T-cell (primary cell): ENCODE measurements at places on chromosomes 13 and 19. TPM values are rescaled to one million over a fixed set of nuclear protein-coding genes. Genes with fewer than 3 reads are reported as not detected.

ZNF836 gene
- total RNA-seq, result 34.0 TPM

DNA sequence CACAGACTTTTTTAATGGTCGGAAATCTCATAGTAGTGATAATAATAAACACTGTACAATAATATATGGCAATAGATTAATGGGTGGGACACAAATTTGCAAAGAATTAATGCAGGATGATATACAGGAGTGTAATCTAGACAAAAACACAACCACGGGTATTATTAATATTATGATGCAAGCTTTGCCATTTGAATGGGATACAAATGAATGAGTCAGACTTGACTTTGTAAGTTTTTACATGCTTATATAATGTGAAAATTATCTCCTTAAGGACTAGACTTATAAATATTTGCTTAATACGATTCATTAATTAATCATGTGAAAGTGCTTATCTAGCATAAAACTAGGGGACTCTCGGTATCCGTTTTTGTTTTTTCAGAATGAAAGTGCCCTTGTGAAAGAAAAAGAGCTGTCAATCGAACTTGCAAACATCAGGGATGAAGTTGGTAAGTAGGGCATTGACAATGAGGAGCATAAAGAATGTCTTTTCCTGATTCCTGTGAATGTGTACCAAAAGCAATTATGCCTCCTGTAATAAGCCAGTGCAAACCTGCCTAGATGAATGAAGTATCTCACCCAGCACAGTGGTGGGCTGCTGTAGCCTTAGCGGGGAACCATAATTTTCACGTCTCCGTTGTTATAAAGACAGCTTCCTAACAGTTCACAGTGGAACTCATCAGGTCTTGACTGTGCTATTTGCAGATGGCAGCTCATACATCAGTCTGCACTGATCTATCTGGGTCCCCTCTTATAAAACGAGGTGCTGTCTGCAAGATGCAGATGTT is 155.7 kb downstream of the SLC7A1 start:
- H3K4me3 ChIP-seq, result no peak overlapping the region
- no peaks in the 10 kb centered on the region for H3K36me3 ChIP-seq

APLP1 gene
- total RNA-seq, result 0.15 TPM

ACP7 gene
- 0.19 TPM for total RNA-seq

DNA sequence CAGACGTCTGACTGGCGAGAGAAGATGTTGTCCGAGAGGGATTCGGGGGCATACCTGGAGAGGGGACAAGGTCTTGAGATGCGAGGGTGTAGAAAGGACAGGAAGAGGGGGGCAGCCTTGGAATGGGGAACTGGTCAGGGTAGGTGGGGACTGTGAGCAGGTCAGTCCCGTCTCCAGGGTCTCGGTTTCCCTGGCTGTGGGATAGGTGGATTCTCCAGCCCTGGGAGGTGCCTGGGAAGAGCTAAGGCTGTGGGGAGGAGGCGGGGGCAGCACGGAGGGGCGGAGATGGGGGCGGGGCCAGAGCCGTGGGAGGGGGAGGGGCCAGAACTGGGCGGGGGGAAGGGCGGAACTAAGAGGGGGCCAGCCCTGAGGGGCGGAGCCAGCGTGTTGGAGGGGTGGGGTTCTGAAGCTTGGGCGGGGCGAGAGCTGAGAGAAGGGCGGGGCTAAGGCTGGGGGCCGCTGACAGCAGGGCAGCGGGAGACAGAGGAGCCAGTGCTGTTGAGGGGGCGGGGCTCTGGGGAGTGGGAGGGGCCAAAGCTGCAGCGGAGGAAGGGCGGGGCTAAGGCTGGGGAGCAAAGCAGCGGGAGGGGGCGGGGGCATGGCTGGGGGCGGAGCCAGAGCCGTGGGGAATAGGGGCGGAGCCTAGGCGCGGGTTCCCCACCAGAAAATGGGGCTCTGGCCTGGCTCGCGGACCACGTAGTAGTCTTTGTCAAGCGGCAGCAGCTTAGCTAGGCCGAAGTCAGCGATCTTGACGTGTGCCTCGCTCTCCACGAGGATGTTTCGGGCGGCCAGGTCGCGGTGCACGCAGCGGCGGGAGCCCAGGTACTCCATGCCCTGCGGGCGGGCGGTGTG is 9.5 kb upstream of the INSL3 start:
- H3K36me3 ChIP-seq, result peaks cover 35% of the 10 kb centered on the region
- peak; percentile 47 for DNase-seq
- H3K4me3 ChIP-seq, result no peak overlapping the region

ZNF100 gene
- total RNA-seq, result 6.3 TPM
